ENCODE measurements at places on chromosomes 16 and 17.

- no peak for DNase-seq
Observed at GRCh38 chr17:66959641-66960375, 4.7 kb upstream of the CACNG4 start.

GRCh38 chr17:7228920-7229319 lies 5.4 kb downstream of the DVL2 start:
- DNase-seq = no peak

DNA sequence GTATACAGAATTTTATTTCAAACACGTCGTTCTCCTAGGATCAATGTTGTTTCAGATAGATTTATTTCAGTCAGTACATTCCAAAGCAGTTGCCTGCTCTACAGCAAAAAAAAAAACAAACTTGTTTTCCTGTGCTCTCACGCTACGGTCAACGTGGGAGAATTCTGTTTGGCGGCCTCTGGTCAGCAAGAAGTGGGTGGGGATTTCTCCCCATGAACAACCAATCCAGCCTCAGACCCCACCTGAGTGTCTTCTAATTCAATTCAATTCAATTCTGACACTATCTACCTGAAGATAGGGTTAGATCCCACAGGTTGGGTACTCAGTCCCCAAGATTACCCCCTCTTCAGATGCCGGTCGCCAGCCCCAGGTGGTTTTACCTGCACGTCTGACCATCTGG lies 22.1 kb downstream of the C17orf58 start:
- no peak for DNase-seq

- no peak for DNase-seq
Observed at GRCh38 chr16:28903344-28904042, 21.5 kb downstream of the RABEP2 start.

DNA sequence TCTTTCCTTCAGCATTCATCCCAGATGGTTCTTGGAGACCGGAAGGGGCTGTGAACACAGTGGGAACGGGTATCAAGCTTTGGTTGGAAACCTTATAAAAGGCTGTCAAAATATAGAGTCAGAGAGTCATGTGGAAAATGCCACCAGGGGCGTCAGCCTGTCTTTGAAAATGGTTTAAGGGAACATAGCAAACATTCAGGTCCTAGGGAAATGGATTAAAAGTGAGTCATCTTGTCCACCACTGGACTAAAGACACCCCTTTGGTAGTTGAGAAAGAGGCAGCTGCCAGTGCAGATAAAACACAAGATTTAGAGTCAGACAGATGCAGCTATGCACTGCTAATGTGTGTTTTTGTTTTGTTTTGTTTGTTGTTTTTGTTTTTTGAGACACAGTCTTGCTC lies 47.8 kb upstream of the BCO1 start:
- DNase-seq = no peak

DNA sequence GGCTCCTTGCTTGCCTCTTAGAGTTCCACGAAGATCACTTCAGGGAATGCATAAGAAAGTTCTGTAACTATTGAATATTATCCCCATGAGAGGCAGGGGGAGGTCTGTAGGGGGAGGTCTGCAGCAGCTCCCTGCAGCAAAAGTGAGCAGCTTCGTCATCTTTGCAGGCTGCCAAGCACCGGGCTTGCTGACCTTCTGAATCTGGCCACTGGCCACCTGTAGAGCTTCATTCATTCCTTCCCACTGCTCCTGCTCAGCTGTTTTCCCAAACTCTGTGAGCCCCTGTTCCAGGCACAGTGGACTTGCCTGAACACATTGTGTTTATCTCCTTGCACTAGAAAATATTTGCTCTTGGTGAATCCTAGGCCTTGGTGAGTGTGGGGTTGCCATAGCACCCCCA lies 443.3 kb downstream of the HAPSTR1 start:
- no peak for DNase-seq

DNA sequence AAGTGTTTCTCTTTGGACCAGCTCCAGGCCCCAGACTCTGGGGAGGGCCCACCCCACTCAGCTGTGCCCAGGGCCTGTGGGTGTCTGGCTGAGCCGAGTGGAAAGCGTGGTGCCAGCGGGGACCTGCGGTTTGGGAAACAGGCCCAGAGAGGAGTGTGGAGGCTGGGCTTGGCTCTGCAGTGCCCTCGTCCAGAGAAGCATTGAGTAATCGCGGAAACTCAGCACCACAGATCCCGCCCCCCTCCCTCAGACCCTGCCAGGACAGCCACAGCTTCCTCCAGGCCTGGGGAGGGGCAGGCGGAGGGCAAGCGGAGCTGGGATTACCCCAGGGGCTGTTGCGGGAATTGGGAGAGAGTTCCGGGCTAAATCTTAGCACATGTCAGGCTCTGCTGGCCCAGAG lies 14.6 kb upstream of the PITPNA start:
- DNase-seq = no peak

DNA sequence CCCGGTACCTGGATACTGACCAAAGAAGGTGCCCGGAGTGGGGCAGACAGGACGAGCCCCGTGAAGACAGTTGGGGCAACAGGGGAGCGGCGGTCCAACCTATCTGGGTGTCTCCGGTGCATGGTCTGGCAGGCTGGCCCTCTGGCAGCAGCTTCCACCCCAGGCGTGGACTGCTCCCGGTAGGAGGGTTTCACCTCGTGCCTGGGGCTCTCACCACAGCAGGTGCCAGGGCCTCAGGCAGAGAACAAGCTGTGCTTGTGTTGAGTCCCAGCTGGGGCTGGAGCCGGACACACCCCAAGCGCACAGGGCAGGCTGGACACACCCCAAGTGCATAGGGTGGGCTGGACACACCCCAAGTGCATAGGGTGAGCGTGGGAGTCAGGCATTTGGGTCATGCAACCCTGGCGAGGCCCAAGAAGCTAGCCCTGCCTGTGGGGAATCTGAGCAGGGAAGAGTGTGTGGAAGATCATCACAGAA lies 1.5 kb upstream of the FBXL16 start:
- no peak for DNase-seq

DNA sequence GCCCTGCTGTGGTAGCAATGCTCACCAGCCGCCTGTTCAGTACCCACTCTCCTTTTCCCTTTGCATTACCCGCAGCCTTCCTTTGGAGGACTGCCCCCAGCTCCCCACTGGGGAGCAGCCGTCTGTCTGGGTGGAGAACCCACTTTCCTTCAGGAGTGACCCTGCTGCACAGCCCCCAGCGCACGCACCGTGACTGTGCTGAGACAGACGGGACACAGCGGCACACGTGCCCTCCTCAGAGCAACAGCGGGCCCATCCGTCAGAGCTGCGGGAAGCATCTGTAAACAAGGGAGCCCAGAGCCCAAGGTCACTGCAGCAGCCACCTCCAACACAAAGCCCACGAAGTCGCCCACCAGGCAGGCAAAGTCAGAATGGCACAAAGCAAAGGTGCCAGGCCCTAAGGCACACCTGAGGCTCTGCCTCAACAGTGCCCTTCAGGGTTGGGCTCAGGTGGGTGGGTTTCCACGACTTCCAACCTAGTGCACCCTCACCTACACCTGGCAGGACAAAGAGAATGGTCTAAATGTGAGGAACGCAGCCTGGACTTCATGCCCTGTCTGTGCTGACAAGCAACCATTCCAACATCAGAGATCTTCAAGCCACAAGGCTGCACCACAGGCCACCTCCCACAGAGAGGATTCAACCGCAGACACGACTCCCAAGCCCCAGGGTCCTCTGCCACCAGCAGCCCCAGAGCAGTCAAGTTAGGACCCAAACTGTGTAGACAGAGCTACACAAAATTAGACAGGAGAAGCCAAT lies 9.9 kb downstream of the AXIN1 start:
- DNase-seq = no peak

GRCh38 chr16:85036236-85037049 lies 8.8 kb downstream of the KIAA0513 start:
- DNase-seq = no peak

DNA sequence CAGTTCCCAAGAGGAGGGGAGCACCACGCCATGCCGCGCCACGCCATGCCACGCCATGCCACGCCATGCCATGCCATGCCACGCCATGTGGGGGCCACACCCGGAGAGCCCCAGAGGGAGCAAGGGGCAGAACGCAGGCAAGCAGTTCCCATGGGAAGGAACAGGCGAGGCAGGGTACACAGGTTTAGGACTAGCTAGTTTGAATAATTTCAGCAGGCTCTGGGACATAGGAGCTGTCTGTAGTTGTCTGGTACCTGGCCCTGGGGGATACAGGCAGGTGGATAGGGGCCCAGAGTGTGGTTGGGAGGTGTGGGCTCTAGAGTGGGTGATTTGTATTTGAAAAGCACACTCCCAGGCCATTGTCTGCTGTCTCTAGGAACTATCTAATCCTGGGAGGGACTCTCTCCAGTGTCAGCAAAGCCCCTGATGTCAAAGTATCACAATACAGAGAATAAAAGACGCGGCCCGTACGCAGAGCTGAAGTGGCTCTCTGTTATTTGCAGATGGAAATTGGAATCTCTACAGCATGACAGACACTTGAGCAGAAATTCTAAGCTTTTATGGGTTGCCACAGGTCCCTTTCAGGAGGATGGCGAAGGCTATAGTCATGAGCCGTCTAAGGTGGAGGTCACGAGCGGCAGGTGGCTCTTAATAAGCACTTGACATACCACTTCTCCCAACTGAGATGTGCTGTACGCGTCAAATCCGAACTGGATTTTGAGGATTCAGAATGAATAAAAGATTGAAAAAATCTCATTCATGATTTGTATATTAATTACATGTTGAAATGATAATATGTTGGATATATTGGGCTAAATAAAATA lies 220.8 kb upstream of the TNRC6C start:
- DNase-seq = peak; percentile 3

Measured in activated CD4-positive, alpha-beta memory T cell treated with anti-CD3 and anti-CD28 coated beads for 36 hours (primary cell).